Neural crest cell (in vitro differentiated cells): ENCODE measurements at places on chromosomes 6 and 20.
A peak's percentile ranks its signal among the peaks of the same experiment; 100 is the strongest.

GRCh38 chr6:137049095-137049494, 4.3 kb upstream of the IL20RA start:
- no peak for DNase-seq

DNA sequence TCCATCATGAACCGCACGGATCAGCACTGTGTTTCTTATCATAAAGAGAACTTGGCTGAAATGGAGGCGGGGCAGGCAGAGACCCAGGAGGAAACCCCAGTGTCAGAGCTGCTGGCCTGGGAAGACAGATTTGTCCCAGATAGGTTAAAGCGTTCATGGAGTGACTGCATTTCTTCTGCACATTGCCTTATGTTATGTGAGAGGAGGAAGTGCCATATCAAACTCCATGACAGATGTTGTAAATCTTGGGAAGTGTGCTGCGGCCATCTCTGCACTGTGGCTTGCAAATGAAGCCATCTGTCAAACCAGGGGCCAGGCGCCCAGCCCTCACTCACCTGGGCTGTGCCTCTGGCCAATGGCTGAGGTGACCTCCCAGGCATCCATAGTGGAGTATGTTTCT, 163.0 kb downstream of the SLC24A3 start:
- DNase-seq: no peak

- no peak for DNase-seq
Measured at GRCh38 chr20:52747845-52748284, 224.3 kb upstream of the TSHZ2 start.

DNA sequence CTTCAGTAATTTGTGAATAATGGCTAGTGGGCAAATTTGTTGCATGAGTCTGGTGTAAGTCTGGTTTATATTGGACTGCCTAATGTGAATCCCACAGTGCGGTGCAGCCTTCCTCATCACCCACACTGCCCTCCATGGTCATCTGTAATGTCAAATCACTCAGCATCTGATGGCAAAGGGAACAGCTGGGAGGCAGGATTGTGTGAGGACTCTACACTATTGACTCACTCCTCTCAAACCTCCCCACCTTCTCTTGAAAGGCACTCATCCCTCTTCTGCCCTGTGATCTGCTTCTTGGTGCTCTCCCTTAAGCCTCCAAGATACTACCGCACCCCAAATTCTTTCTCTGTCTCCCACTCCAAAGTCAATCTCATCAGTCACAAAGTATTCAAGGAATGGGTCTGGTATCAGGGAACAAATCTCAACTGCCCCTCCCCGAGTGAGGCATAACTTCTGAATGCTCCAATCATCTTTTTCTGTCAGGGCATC, 146.0 kb upstream of the BEND6 start:
- DNase-seq: no peak

- DNase-seq: no peak
Measured at GRCh38 chr6:6968357-6968730, 139.4 kb upstream of the RREB1 start.

DNA sequence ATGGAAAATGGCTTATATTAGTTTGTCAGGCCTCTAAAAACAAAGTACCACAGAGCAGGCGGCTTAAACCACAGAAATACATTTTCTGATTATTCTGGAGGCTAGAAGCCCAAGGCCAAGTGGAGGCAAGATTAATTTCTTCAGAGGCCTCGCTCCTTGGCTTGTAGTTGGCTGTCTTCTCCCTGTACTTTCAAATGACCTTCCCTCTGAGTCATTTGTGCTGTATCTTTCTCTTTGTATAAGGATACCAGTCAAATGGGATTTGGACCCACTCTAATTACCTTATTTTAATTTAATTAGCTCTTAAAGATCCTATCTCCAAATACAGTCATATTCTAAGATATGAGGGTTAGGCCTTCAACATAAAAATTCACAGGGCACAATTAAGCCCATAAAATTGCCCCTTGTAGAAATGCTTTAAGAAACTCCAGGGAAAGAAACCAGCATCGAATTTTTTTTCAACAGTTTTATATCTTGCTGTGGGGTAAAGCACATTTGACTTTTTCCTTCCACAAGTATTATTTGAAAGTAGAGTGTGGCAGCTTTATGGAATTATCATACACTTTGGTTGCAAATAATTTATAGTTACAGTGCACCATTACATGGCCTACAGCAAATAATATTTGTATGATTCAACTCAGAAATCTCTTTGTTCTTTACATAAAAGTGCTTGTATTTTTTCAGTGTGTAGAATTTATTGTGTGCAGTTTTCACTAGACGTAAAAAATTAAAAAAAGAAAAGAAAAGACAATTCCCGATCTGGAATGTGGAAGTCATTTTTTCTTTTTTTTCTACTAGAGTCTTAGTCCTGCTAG, 706.1 kb downstream of the KIF16B start:
- DNase-seq: no peak

DNA sequence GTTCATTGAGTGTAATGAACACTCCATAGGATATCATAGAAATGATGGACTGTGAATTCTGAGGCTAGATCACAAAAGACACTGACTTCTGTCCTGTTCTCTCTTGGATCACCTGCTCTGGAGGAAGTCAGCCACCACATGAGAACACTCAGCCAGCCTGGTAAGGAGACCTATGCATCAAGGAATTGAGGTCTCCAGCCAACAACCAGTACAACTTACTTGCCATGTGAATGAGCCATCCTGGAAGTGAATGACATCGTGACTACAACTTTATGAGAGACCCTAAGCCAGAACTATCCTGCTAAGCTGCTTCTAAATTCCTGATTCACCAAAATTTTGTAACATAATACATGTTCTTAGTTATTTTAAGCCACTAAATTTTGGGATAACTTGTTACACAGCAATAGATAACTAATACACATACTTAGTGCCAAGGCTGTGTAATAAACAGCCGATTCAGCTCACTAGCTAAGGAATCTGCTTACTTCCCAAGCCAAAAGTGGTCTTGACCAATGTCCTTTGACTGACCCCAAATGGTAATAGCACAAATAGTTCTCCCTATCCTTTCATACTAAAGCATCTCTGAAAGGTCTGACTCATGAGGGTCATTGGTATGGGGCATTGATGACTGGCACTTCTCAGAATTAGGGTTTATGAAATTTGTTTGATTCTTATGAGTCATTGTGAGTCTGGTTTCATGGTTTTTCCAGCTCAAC, 6.9 kb upstream of the CTNNBL1 start:
- no peak for DNase-seq

- DNase-seq: peak; percentile 41
Measured at GRCh38 chr6:2855061-2855519, 13.4 kb upstream of the SERPINB1 start.

GRCh38 chr6:33672808-33673207, 38.7 kb downstream of the UQCC2 start:
- DNase-seq: peak; percentile 41

GRCh38 chr20:44073675-44074071, 113.3 kb downstream of the JPH2 start:
- no peak for DNase-seq

DNA sequence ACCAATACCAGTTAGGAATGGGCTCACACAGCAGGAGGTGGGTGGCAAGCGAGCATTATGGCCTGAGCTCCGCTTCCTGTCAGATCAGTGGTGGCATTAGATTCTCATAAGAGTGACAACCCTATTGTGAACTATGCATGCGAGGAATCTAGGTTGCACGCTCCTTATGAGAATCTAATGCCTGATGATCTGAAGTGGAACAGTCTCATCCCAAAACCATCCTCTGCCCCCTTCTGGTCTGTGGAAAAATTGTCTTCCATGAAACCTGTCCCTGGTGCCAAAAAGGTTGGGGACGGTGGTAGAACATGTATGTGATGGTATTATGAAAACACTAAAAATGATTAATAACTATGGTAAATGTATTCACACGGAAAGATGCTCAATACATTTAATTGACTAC, 99.7 kb upstream of the HIVEP1 start:
- no peak for DNase-seq

- no peak for DNase-seq
Measured at GRCh38 chr6:100339574-100340255, 125.0 kb downstream of the SIM1 start.

DNA sequence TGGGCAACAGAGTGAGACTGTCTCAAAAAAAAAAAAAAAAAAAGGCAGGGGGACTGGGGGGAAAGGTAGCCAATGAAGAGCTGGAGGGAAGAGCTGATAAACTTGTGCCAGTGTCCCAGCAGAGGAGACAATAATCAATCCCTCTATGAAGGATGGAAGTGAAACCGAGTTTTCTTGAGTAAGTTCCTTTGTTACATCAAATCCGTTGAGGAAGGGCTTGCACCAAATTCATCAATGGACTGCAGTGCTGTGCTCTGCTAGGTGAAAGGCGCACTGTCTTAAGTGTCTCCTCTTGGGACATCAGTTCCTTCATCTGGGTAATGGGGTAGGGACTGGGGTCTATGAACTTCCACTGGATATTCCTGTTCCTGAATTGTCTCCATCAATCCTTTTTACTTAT, 3.0 kb upstream of the CRIP3 start:
- no peak for DNase-seq

- DNase-seq: peak; percentile 82
Measured at GRCh38 chr20:51318058-51318949, 224.2 kb downstream of the NFATC2 start.
